ENCODE measurements at places on chromosomes 4 and X.

GRCh38 chrX:104113222-104113965, 1.1 kb downstream of the ZCCHC18 start:
- peak; percentile 49 for DNase-seq

- no peak for DNase-seq
Observed at GRCh38 chrX:17584248-17584681, 153.0 kb upstream of the SCML1 start.

DNA sequence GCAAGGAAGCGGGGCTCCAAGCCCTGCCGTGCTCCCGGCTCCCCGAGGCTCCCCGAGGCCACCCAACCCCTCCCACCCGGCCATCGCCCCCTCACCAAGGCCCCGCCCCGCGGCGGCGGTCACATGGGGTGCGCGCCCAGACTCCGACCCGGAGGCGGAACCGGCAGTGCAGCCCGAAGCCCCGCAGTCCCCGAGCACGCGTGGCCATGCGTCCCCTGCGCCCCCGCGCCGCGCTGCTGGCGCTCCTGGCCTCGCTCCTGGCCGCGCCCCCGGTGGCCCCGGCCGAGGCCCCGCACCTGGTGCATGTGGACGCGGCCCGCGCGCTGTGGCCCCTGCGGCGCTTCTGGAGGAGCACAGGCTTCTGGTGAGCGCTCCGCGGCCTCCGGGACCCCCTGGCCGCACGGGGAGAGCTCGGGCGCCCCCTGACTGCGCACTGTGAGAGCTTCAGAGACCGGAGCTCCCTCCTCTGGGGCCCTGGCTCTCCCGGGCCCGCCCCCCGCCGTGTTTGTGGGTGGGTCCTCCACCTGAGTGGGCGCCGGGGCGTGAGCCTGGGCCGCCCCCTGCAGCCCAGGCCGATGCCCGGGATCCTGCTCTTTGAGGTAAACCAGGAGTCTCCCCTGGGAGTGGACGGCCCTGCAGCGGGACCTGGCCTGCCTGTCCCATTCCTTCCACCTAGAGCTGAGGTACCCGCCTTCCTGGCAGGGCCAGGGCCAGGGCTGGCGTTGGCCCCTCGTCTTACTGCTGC, at the start of gene IDUA:
TSS of gene IDUA (plus strand) at position 166 of the 745 bp plus-strand sequence. CDS start at position 207, 41 bp downstream.
- DNase-seq, result peak; percentile 90

DNA sequence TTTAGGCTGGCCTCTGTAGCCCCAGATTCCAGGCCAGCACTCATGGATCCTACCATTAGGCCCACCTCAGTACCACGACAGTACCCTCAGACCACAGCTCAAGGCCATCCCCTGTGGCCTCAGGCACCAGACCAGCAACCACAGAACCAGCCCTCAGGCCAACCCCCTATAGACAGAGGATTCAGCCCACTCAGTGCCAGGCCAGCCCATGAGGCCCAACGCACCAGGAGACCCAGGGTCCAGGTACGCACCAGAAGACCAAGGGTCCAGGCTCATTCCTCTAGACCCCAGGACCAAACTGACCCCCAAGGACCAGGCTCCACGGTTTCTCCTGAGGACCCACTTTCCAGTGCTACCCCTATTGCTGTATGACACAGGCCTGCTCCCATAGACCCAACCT, 39.5 kb upstream of the MAGEC2 start:
- no peak for DNase-seq

DNA sequence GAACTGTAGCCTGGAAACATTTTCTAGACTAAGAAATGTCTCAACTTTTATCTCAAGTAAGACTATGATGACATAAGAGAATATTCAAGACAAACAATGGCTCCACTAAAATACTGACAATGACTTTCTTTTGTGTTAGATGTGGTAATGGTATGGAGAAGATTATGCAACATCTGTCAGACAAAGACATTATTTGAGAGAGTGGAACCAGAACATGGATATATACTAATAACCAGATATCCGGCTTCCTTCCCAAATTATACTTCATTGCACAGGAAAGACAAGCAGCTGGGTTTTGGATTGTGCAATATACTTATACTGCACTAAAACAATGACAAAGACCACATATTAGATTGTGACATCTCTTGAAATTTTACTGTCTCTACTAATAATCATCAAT, 290.8 kb upstream of the GIMD1 start:
- DNase-seq, result no peak

DNA sequence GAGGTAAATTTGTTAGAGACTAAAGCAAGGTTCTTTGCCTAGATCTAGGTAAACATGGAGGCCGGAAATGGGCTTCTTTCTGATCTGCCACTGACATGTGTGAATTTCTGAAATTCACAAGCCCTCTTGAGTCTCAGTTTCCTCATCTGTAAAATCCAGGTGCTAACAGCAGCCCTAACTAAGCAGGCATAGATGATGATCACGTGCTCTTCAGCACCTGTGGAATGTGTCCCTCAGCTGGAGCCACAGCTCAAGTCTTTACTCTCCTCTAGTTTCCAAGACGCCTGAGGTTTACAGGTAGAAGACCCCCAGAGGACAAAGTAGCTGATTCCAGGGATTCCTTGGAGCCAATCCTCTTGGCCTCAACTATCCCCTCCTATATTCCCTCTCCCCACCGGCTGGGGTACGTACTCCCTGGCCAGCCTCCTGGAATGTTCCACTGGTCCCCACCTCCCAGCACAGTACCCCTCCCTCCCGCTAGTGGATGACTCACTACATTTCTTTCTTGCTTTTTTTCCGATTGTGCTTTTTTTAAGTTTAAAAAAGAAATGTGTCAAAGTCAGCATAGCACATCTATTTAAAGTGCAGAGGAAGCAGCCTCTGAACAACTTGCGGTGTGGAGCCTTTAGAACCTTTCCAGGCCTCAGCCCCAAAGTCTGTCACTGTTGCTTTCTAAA, 98.4 kb downstream of the PHKA2 start:
- no peak for DNase-seq

- no peak for DNase-seq
Observed at GRCh38 chrX:30278365-30278764, 30.8 kb downstream of the NR0B1 start.

- no peak for DNase-seq
Observed at GRCh38 chr4:37601531-37601930, 84.6 kb downstream of the RELL1 start.

DNA sequence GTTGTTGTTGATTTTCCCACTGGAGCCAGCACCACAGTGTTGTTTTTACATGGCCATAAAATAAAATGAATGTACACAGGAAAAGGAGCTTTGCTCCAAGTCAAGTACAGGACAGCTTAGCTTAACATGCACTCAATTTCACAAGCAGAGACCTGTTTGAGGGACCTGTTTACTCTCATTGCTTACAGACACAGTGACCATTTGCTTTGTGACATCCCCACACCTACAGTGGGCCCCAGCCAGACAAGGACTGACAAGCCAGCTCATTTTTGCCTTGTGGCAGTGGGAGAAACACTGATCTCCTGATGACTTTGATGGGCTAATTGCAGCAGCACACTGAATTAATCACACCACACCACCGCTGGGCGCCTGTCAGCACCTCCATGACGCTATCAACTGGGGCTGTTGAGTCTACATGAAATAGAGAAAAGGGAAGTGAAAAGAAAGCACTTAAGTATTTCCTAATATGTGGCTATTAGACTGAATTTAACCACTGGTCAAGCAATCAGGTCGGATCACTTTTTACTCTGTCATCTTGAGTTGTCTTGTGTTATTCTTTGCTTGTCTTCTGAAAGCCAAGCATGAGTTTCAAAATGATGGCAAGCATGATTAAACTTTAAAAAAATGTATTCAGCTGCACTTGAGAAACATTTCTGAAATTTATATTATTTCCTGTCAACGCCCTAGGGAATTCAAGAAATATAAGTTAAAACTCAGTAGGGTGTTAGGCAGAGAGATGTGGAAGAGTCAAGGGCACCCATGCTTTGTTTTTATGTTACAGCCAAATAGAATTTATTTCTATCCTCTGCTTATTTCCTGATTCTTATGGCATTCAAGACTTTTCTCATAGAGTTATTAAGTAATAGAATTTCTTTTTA, 557.7 kb downstream of the RAB28 start:
- DNase-seq, result no peak

GRCh38 chr4:40192114-40193015, 4.5 kb upstream of the RHOH start:
- no peak for DNase-seq

DNA sequence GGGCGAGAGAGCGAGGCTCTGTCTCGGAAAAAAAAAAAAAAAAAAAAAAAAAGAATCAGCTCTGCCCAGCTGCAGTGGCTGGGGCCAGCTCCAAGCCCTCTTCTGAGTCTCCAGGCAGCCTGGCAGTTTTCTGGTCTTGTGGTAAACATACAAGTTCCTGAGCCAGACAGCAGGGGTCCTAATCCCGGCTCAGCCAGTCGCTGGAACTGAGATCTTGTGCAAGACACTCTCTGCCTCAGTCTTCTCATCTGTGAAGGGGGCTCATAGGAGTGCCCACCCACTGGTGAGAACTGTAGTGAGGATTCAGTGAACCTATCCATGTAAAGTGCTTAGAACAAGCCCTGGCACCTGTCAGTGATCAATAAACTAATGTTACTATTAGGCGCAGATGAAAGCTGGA, 41.8 kb downstream of the C4orf50 start:
- DNase-seq, result no peak

DNA sequence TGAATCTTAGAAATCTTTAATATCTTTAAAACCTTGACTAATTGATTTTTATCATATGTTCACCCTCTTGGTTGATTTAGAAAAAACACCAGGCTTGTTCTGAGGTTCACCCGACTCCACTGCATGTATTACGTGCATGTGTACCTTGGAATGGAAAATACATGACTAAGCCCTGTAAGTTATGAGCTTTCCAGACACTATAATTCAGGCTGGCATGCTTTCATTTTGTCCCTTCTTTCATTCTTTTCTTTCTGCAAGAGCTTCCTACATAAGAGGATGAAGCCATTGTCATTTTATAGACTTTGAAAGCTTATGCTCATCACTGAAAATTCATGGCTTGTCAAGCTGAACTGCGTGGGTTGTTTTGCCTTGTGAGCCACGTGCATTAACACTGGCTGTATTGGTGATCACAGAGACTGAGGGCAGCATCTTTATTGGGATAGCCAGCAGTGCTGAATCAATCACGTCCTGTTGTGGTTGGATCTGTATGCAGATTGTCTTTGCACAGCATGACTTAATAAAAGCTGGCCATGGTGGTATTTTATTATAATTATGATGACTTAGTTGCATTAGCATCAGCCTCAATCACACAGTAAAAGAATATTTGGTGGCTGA, 141.9 kb downstream of the SLIT2 start:
- no peak for DNase-seq

DNA sequence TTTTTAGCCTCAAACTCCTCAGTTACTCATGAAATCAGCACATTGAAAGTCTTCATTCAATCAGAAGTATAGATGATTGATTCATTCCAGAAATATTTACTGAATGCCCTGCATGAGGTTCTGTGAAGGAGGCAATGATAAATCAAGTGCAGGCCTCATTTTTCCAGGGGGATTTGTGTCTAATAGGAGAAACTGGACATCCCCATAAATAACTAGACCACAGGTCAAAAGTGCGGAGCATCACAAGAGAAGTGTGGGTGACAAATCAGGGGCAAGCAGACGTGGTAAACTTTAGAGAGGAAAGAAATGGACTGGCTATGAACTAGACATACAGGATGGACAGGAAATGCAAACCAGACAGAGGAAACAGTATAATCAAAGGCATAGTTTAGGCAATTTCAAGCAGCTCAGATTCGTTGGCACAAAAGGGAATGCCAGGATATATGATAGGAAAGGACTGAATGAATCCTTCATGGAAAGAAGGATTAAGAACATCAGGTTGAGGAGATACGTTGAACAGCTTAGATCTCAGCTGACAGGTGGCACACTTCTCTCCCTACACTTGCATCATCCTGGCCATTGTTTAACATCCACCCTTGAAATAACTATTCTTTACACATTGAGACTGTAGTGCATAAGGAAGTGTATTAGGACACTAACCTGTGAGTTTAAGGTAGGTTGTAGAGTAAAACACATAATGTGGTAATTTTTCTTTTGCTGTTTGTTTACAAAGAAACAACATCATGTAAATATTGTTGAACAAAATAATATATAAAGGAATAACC, 69.6 kb upstream of the RASGEF1B start:
- no peak for DNase-seq

- DNase-seq, result no peak
Observed at GRCh38 chr4:1126506-1126905, 13.1 kb upstream of the RNF212 start.

DNA sequence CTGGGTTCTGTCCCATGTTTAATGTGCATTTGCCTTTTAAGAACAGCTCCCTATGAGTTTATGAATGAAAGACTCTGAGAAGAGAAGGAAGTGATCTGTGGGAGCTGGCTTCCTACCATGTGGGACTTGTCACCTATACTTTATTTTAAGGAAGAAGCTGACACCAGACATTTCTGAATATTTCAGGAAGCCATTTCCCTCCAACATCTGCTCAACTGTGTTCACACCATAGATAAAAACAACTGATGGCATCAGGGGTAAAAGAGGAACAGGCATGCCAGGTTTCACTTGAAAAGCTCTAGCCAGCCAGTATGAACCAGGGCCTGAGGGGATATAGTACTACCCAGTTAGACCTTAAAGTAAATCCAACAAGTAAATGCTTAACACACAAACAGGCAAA, 116.0 kb downstream of the COL4A6 start:
- no peak for DNase-seq

DNA sequence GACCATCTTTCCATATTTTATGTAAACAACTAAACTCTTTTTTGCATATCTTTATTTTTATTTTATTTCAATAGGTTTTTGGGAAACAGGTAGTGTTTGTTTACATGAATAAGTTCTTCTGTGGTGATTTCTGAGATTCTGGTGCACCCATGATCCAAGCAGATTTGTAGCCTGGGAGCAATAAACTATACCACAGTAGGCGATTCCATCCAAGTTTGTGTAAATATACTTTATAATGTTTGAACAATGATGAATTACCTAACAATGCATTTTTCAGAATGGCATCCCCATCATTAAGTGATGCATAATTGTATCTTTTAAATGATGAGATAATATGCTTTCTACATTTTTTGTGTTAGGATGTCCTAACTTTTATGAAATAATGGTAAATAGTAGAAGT, 39.2 kb upstream of the CYSLTR1 start:
- no peak for DNase-seq

DNA sequence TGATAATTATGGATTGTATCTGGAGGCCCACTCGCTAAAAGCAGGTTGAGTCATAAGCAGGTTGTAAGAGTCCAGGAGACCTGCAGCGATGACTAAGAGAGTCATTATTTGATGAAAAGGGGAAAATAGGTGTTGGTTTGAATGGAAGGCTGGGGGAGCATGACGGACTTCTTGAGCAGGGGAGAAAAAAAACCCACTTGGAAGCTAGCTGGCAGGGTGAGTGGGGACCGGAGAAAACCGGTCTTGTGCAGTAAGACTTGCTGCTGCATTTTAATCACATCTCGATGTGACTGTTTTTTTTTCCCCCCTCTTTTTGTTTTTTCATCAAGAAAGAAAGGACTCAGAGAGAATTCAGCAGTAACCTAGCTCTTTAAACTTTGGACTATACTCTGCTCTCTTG, 90.0 kb downstream of the IGSF1 start:
- DNase-seq, result no peak

Data from activated naive CD8-positive, alpha-beta T cell treated with anti-CD3 and anti-CD28 coated beads, Interleukin-2, amount 10 ng/mL, durations not matched to agents 7 days and 5 days (primary cell).